Muscle of leg (tissue), 16 donors: ENCODE measurements at places on chromosomes 3 and 15.

DNA sequence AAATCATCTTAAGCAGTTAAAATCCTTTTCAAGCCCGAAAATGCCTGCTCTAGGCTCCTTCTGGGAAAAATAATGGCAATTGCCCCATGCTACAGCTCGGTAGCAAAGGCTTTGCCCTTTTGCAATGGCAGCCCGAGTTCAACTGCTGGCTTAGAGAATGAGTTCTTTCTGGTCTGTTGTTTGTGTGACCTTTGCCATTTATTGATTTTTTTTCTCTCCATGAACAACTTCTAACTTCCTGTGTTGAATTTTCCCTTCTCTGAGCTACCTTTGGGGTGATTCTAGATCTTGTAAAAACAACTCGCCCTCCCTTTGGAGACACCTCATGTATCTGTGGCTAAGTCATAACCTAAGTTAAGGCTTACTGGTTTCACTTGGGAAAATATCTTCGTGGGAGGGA lies 139.3 kb downstream of the PLCH1 start:
- DNase-seq, result no peak

DNA sequence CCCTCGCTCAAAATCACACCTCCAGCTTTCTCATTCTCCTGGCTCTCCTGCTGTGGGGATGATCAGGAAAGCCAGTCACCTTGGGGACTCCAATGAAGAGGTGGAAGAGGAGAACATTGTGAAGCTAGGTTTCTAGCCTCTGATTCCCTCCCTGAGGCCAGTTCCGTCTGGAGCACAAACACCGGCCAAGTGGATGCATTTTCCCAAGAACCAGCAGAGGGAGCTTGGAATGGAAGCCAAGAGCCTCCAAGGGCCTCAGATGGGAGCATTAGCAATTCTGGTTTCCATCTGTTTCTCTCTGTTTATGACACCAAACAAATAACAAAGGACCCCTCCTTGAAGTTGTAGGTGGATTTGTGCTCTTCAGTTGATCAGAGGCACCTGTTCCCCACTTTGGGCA lies 40.6 kb upstream of the NMNAT3 start:
- peak; percentile 62 for DNase-seq

DNA sequence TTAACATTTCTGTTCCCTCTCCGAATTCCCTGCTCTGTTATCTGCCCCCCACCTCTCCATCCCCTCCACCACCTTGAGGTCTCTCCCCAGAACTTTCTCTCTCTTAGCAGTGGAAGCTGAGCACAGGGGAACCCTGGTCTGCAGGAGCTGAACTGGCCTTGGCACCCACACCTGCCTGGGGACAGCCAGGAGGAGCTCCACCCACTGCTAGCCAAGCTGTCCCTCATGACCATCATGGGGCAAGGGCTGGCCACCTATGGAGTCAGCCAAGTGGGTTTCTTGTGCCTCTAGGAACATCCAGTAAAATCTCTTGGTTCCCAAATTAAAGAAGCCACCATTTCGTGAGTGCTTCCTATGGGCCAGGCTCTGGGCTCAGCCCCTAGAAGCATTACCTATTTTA lies 276.4 kb upstream of the TLE3 start:
- no peak for DNase-seq

DNA sequence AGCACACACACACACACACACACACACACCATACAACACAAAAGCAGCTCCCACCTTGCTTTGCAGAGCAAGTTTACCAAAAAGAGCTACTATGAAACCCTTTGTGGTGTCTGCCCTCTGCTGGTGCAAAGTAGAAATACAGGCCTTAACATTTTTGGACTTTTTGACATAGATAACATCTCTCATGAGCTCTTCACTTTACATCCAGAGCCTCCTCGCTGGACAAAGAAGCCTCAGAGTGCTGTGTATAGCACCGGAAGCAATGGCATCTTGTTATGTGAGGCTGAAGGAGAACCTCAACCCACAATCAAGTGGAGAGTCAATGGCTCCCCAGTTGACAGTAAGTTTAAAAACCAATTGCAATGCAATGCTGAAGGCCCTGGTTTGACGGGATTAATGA lies 157.9 kb downstream of the CHL1 start:
- peak; percentile 46 for DNase-seq

DNA sequence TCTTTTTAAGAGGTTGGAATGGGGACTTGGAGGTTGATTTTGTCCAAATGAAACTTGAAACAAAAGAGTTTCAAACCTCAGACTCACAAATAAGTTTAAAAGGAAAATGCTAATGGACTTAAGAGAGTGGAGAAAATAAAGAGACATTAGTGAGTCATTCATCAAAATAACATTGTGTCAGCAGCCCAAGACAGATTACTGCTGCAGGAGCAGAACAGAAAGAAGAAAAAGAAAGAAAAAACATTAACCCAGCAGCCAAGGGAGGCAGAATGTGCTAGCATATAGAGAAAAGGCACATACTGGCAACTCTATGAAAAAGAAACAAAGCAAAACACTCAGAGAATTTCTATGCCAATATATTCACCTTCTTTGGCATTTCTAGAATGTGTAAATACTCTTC lies 42.6 kb downstream of the ADAMTS9 start:
- DNase-seq, result no peak

DNA sequence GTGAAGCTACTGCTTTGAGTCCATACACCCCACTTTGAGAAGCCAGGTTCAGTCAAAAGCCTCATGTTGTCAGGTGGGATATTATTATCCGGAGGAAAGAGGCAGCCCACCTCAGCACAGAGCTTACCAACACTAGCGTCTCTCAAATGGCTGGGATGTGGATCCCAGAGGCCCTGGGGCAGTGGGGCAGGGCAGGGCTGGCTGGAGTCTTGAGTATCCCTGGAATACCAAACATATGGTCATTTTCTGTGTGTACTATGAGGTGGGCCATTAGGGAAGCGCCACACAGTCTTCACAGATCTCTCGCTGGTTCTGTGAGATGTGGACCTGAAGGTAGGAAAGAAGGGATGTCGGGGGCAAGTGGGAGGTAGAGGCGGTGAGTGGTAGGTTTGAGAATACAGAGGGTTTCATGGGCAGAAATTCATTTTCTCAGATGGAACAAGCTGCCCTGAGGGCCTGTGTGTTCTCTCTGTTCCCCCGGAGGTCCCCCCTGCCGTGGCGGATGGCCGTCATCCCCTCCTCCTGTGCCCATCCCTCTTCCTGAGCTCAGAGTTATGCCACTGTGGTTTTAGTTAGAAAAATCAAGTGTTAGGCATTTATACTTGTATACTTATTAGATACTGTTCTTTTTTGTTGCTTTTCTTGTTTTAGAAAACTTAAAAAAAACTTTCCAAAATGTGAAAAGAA lies 66.4 kb downstream of the USP13 start:
- no peak for DNase-seq

- DNase-seq, result no peak
These were observed 19.1 kb downstream of the DNAJB8 start for GRCh38 chr3:128447561-128448013.

- DNase-seq, result peak; percentile 61
These were observed 42.3 kb upstream of the ROPN1 start for GRCh38 chr3:124034016-124034843.

- DNase-seq, result no peak
These were observed 53.5 kb downstream of the DGKG start for GRCh38 chr3:186308549-186308948.

DNA sequence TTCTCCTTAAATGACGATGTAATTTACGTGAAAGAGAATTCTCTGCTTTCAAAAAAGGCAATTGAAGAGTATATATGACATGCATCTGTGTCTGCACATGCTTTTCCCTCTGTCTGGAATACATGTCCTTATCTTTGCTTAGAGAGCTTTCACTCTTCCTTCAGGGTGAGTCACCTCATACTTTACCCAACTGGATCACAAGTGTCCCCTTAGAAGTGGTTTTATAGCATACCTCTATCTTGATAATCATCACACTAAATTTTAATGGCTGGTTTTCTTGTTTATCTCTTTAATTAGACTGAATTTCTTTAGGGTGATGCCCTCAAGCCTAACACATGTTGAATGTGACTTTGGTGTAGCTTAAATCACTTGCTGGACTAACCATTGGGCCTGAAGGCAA lies 178.9 kb downstream of the SV2B start:
- DNase-seq, result no peak

GRCh38 chr3:3817865-3818264 lies 18.6 kb downstream of the LRRN1 start:
- peak; percentile 22 for DNase-seq

DNA sequence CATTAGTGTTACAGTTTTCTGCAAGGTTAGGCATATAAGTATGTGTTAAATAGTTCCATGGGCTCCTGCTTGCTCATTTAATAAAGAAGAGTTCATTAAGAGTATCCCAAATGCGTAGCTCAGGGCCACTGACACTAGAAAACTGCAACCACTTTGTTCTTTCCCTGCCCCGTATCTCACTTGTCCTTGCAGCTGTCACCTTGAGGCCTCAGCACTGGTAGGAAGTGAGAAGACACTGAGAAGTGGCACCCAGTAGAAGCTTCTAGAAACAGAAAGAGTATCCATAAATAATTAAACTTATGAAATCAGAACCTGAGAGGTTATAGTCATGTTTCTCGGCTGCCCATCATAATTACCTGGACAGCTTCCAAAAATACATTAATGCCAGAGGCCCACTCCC lies 266.0 kb downstream of the KCNMB2 start:
- no peak for DNase-seq

DNA sequence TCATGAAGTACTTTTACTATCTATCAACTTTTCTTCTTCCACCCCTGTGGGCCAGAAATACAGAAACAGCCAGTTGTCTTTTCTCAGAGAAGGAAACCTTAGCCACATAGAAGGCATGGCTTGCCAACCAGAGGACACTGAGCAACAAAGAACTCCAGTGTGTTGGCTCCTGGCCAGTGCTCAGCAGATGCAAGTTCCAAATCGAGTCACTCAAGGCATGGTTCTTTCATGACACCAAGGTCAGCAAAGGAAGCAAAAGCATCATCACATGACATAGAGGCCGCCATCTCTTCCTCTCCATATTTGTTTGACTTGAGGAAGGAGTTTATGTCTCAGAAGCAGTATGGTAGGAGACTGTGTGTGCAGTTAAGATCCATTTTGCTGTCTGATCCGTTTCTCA lies 92.2 kb downstream of the MYLK start:
- peak; percentile 78 for DNase-seq

- DNase-seq, result no peak
These were observed 128.8 kb downstream of the PLCL2 start for GRCh38 chr3:17013571-17013970.

DNA sequence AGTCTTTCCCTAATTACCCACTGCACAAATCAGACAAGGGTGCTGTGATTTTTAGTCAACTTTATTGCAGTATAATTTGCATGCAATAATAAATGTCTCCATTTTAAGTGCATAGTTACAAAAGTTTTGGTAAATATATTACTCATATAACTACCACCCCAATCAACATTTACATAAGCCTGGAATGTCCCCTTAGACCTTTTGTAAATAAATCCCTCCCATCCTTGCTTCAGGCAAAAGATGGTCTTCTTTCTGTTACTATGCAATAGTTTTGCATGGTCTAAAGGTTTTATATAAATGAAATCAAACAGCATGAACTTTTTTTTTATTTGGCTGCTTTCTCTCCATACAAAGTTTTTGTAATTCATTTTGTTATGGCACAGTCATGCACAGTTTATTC lies 235.4 kb downstream of the PYDC2 start:
- DNase-seq, result no peak

DNA sequence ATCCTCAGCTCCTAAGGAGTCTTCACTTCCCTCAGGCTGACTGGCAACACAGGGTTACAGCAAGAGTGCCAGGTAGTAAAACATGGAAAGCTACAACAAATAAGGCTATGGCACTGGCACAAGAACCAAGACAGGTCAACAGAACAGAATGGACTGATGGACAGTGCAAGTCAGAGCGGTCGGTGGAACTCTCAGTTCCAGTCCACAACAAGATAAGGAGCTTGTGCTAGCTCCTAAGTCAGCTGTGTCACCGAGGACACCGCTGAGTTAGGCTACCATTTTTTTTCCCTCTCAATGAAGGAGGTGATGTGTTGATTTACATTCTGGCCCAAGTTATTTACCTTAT lies 55.9 kb upstream of the LIMD1 start:
- no peak for DNase-seq

- no peak for DNase-seq
These were observed 36.4 kb upstream of the WNT5A start for GRCh38 chr3:55523471-55523870.

DNA sequence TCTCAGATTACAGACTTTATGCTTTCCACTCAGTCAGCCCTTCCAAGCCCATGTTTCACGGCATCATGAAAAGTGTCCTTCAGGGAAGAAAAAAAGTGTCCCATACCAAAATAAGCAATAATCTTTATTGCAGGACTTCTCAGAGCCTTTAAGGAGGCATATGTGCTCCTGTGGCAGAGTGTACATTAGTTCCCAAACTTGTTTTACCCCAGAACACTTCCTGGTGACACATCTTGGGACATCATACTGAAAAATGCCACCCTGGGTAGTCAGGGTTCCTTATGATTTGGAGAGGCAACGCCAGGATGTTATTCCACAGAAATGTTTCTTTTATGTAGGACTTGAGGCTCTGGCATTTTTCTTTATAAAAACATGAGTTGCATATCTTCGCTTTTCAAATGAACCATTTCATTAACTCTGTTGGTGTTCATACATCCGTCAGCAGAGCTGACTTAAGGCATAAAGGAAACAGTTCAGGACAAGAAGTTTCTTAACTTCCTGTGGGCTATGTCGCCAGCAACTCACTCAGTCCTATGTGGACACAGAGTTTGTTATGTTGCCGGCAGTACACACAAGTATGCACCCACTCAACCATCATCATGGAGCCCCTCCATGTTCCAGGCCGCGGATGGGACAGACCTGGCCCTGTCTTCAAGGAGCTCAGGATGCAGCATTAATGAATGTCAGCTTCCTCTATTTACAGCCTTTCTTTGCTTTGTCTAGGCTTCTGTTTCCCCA lies 63.8 kb downstream of the CASR start:
- peak; percentile 24 for DNase-seq

DNA sequence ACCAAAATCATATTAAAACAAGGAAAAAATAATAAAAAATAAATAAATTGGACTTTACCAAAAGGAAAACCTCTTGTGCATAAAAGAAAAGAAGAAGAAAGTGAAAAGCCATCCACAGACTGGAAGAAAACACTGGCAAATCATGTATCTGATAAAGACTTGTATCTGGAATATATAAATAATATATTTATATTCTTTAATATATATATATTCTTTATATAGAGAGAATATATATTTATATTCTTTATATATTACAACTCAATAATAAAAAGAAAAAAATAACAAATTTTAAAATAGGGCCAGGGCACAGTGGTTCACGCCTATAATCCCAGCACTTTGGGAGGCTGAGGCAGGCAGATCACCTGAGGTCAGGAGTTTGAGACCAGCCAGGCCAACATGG lies 27.1 kb upstream of the ZNF445 start:
- no peak for DNase-seq

- DNase-seq, result peak; percentile 60
These were observed 609 bp downstream of the RNF13 start for GRCh38 chr3:149813367-149814281.

DNA sequence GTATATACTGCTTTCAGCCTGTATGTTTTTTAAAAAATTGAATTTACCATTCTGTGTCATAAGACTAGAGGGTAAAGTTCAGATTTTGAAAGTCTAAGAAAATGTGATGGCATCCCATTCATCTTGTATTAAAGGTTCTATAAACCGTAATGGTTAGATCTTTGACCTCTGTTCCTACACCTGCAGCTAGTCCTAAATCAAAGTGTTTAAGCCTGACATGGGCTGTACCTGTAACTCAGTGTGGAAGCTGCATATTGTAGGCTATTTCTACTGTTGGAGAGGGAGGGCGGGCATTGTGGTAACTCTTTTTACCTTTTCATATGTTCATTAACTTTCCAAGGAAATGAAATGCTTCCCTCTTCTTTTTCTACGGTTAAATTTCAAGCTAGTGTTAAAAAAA lies 53.9 kb downstream of the ARHGEF26 start:
- DNase-seq, result no peak

- no peak for DNase-seq
These were observed 291.7 kb downstream of the MEX3B start for GRCh38 chr15:81754078-81754477.
